ENCODE measurements at places on chromosomes 7 and 10.

GRCh38 chr7:50667789-50668226 is 102.6 kb upstream of the DDC start:
- DNase-seq, result no peak

GRCh38 chr7:55873765-55874164 is 11.2 kb upstream of the SEPTIN14 start:
- no peak for DNase-seq

- DNase-seq, result no peak
These were observed 11.6 kb downstream of the RPS24 start for GRCh38 chr10:78045237-78045636.

DNA sequence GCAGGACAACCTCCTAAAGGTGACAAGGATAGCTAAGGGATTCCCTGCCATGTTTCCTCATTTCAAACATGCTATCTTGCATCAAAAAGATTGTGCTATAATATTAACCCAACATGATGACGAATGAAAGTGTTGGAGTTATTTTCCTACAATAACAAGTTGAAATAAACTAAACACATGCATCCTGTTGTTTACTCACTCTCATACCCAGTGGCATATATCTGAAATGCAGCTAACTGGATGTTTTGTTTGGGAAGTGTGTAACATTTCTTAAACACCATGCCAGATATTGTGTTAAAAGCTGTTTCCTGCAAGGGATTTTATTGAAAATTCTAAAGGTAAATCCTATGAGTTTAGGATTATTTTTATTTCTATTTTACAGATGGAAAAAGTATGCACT is 139.6 kb downstream of the TFPI2 start:
- no peak for DNase-seq

DNA sequence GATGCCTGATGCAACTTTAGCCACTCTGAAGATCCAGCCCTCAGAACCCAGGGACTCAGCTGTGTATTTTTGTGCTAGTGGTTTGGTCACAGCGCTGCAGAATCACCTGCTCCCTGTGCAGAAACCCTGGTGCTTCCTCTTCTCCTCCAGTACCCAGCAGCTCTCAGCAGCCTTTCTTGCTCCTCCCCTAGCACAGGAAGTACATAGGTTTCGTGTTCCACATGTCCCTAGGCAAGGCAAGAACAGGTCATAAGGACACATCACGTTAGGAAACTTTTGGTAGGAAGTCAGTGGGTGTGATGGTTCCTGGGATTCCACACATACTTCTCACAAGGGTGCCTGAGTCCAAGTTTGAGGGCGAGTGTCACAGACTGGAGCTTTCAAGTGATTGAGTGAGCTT is 167.9 kb upstream of the PRSS1 start:
- DNase-seq, result peak; percentile 61

- DNase-seq, result no peak
These were observed at the start of gene C10orf90 for GRCh38 chr10:126670056-126670894. TSS of gene C10orf90 (minus strand) at chr10:126670693. CDS start at chr10:126670480, 213 bp downstream.

DNA sequence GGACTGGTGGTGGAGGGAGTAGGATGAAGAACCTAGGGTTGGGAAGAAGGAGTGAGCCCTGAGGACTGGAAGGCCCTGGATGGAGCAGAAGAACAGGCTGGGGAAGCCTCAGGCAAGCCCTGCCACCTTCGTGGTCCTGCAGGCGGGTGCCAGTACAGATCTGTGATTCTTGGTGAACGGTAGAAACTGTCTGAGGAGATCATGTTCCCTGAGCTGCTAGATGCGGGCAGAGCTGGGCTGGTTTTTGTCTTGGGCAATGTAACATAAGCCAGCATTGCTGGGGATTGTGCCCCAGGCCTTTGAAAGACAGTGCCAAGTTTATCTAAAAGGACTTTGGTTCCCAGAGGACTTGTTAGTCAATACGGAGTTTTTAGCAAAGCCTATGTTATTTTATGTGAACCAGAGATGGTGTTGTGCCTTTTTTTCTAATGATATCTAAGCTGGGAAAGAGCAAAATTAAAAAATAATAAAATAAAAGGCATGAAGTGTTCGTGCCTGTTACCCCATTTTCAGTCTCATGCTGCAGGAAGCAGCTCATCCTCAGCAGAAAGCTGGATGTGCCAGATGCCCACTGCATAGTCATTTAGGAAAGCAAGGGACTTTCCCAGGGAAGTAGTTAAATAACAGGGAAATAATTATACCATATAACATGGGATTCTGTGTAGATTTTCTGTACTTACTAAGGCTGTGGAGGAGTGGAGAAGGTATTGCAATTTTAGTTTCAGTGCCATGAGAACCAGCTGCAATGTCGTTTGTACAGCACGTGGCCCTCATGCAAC is 24.4 kb upstream of the FIGNL1 start:
- no peak for DNase-seq

GRCh38 chr7:149846021-149846420 is 7.8 kb downstream of the ZNF862 start:
- no peak for DNase-seq

DNA sequence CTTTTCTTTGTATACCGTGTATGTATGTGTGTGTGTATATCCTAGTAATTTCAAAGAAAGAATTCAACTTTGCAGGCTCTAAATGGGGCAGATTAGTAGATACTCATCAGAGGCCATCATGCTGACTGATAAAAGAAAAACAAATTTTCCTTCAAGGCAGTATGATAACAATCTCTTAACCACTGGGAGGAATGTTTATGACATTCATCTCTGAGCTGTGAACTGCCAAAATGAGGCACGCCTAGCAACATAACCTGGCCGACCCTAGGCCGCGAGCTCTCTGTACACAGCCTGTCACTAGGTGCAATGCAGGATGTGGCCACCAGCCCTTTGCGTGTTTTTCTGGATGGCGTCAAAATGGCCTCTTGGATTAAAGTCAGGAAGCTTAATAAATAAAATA is 343.7 kb upstream of the GALNT17 start:
- DNase-seq, result no peak

GRCh38 chr7:150465414-150465813 is 15.0 kb downstream of the GIMAP8 start:
- DNase-seq, result no peak

GRCh38 chr7:158783595-158783994 is 45.7 kb downstream of the ESYT2 start:
- no peak for DNase-seq

DNA sequence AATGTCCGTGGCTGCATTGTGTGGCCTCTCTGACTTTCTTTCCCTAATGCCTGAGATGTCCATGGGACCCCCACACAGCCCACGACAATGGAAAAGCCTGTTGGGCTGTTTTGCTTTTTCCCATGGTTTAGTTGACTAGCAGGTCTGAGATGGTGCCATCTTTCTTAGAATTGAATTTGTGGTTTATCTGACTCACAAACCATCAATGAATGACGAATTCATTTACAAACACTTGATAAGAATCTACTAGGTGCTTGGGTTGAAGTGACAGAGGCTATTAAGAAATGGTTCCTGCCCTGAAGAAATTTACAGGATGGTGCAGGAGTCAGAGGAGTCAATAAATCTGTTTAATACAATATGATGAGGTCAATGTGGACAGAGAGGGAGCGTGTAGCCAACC is 75.4 kb downstream of the OTUD1 start:
- peak; percentile 18 for DNase-seq

- DNase-seq, result no peak
These were observed 173.6 kb downstream of the CDCA7L start for GRCh38 chr7:21771906-21772610.

GRCh38 chr10:59181668-59182067 is 5.2 kb downstream of the PHYHIPL start:
- DNase-seq, result peak; percentile 49

GRCh38 chr7:132516042-132516840 is 60.0 kb downstream of the PLXNA4 start:
- no peak for DNase-seq

DNA sequence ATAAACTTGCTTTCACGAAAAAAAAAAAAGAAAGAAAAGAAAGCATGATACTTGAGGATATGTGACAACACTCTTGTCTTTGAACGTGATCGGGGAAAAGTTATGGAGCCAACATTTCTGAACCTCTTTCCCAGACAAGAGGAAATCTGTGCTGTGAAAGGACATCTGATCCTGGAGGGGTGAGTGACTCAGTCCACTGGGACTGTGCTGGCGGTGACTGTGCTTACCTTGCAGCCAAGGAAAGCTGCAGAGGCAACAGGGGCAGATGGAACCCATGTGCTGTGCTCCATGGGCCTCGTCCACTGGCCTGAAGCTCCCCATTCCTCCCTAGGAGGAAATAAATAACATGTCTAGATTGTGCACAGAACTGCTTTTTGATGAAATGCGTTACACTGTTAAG is 116.5 kb upstream of the RAB11FIP2 start:
- DNase-seq, result no peak

DNA sequence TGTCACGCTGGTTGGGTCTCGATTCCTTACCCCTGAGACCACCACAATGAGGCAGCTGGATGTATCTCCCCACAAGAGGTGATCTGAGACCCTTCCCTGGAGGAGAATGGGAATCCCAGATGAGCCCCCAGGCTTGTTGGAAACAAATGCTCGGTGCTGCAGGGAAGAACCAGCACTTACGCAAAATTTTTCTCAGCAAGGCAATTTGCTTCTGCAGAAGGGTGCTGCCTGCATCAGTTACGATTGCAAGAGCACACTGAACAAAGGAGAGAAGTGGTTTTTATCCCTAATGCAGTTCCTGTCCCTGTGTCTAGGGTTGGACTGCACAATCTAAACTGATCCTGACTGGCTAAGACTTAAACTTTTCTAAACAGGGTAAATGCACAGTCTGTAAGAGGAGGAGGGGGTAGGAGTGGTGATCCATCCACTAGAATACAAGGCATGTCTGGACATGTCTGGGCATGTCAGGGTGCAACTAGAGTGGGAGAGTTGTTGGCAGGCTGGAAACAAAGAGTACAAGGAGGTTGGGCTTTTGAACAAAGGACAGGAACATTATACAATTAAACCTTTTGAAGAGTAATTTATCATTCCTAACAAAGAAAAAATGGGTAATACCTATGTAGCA is 114.9 kb upstream of the FAM3C start:
- DNase-seq, result no peak

DNA sequence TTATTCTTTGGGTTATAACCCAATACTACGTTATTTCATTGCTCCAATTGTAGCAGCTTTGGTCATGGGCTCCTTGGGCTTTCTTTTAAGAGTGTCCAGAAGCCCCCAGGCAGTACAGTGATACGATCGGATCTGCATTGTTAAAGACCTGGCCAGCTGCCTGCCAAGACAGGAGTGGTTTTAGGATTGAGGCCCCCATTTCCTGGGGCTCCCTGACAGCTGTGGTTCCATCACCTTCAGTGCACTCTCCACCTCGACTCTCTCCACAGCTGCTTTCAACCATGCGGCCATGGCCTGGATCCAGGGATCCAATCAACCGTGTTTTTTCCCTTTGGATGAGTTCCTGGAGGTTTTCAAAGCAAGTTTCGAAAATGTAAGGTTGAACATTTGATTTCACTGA is 123.4 kb upstream of the BTBD16 start:
- DNase-seq, result peak; percentile 34

GRCh38 chr7:18338910-18339523 is 156.5 kb upstream of the HDAC9 start:
- no peak for DNase-seq

GRCh38 chr7:54697659-54698186 is 61.3 kb downstream of the SEC61G start:
- DNase-seq, result peak; percentile 31

DNA sequence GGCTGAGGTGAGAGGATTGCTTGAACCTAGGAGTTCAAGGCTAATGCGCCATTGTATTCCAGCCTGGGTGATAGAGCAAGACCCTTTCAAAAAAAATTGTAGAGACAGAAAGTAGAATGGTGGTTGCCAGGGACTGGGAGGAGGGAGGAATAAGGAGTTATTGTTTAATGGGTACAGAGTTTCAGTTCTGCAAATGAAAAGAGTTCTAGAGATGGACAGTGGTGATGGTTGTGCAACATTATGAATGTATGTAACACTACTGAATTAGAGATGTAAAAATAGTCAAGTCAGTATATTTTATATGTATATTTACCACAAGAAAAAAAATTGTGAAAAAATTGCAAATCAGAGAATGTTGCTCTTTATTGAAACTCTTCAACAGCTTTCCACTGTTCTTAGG is 266.5 kb upstream of the NPY start:
- DNase-seq, result peak; percentile 25

GRCh38 chr10:95377950-95378349 is 87.1 kb upstream of the PDLIM1 start:
- DNase-seq, result no peak

- DNase-seq, result no peak
These were observed 70.0 kb upstream of the INPP5A start for GRCh38 chr10:132467464-132468149.

GRCh38 chr10:72049969-72050781 is 38.2 kb downstream of the SPOCK2 start:
- no peak for DNase-seq

DNA sequence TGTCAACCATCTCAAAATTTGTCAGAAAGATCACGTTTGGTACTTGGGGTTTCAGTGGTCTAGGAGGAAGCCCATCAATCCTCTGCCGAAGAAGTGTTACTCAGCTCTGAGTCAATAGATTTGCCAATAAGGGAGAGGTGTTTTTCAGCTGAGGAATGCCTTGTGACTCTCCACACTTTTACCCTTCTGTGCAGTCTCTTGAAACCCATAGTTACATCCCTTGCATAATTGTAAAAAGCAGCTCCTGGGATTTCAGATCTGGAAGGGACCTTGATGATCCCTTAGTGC is 47.5 kb downstream of the INSYN2A start:
- peak; percentile 42 for DNase-seq

DNA sequence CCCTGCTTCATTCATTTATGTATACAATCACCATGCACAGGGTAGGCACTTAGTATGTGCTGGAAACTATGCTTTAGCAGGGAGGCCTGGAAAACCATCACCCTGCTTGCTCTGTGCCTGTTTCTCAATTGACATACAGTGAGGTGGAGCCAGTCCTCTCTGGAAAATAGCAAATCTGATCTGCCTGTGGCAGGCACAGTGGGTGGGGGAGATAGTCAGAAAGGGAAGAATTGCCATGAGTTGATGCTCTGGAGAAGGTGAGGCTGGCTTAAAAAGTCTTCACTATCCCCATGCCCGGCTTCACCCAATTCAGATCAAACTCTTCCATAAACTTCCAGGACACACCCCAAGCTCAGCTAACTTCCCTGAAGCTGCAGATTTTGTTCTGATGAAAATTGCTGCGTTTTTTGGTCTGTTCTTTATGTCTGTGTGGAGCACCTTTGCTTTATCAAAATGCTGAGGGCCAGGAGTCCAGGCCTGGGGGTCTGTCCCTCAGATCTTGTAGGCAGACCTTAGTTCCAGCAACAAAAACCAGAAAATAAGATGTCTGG is 84.8 kb downstream of the ANK3 start:
- no peak for DNase-seq

DNA sequence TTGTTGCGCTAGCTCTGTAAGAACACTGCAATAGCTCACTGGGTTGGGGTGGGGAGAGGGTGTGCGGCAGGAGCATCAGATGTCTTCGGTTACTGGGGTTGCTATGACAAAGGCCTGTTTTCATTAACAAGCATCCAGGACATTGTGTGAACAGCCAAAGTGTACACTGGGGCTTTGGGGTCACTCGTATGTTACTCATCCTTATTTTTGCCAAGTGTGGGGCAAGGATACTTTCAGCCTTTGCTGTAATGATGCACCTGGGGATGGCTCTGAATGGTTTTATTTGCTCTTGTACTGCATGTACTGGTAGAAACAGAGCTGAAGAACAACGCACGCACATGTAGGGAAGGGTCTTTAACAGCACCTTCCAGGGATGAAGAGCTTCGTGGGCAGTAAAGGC is 73.0 kb upstream of the AFAP1L2 start:
- no peak for DNase-seq

All from NB4 (cell line).